Metanephros (tissue), 2 donors: ENCODE measurements at places on chromosomes 7 and 10. TPM values are rescaled to one million over a fixed set of nuclear protein-coding genes. Genes with fewer than 3 reads are reported as not detected.

Gene LIPN
- total RNA-seq = not detected

Gene OPN1SW
- total RNA-seq = not detected

Gene SYT15
- 2.7 TPM for total RNA-seq

Gene ZP3
- total RNA-seq = 1.5 TPM

Gene RELN
- 9.8 TPM for total RNA-seq

Gene VGF
- total RNA-seq = 0.23 TPM
